ENCODE measurements at places on chromosomes 12 and 14.

- DNase-seq, result no peak
These were observed 110.7 kb downstream of the NCOR2 start for GRCh38 chr12:124456652-124457152.

- DNase-seq, result no peak
These were observed 933.8 kb downstream of the TMEM121 start for GRCh38 chr14:106459971-106460730.

DNA sequence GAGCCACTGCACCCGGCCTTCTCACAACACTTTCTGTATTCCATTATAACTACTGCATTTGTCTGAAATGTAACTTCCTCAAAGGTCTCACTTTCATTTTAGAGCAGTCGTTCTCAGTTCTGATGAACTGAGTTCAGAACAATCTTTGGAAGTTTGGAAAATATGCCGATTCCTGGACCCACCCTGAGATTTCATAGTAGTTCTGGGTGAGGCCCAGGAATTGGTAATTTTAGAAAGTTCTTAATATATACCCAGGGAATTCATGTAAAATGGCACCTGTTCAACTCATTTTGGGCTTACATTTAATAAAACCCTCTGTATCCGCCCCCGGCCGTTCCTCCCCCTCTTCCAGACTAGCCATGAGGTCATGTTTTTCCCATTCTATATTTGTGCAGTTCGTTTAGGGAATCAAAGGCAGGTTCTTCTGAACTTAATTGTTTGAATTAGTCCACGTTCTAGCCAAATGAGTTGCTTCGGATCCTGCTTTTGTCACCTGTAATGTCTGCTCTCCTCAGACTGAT, 5.9 kb downstream of the GSG1 start:
- DNase-seq, result no peak

- no peak for DNase-seq
These were observed 217.0 kb upstream of the FOXN3 start for GRCh38 chr14:89634037-89634436.

- DNase-seq, result no peak
These were observed 38.7 kb downstream of the GLT8D2 start for GRCh38 chr12:104011253-104011652.

DNA sequence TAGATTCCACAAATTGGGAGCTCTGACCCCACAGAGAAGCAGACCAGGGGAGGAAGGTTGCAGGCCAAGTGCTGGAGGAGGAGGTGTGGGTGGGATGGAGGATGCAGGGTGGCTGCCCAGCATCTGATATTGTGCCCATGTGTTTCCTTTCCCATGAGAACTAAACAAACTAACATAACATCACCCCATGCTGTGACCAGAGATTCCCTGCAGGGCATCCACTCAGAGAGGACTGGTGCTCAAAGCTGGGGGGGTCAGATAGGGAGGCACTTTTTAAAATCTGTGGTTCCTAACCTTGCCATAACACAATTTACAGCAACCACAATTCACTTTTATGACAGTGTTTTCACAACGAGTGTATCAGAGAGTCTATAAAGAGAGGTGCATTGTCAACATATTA, 1277.6 kb downstream of the AACS start:
- no peak for DNase-seq

DNA sequence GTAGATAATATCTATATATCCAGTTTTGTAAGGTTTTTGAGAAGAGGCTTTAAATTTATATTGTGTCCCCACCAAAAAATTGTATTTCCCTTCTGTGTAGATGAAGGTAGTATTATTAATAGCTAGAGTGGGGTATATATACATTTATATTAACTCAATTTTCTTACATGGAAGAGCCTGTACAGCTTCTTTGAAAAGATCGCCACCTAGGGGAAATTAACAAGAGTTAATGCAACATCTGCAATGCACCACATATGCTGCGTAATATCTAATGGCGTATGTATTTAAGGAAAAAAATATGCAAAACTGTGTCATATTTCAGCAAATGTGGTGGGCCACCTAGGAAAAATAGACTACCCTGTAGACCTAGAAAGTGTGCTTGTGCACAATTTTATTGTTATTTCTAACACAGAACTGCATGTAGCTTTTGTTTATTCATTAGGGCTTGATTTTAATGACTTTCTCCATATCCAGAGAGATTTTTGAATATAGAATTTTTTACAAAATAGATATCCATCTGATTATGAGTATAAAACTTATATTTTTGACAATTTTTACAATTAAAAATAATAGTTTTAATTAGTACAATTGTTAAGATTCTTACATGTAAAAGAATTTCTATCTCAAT, 14.0 kb downstream of the CCER1 start:
- DNase-seq, result no peak

GRCh38 chr12:108098374-108098773, 30.7 kb upstream of the WSCD2 start:
- no peak for DNase-seq

DNA sequence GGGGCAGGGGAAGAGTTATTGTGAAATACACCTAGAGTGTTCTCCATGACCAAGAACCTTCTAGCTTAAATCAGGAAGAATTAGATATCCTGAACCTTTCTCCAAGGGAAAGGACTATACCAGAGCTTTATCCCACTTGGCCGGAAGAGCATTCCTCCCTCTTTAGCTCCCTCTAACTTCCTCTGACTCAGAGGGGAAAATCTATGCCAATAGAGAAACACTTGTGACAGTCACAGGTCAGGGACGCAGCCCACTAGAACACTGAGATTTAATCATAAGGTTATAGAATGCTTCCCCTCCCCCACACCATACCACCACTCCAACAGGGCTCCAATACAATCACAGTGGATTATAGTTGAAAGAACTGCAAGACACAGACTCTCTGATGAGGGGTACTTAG, 55.4 kb upstream of the RFX4 start:
- peak; percentile 61 for DNase-seq

DNA sequence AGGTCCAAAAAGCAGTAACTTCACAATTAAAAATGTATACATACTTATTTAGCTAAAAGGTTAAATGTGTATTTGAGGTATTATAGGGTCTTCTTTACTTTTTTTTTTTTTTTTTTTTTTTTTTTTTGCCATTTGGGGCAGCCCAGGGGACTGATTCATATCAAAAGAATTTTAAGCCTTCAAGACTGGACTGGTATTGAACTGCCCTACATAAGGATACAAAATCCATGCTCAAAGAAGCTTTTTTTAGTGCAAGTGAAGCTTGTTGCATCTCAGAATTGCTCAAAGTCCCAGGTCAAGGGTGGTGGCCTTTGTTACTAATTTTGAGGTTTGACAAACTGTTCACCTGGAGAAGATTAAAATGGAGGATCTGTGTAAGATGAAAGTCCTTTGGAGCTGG, 124.0 kb downstream of the APAF1 start:
- no peak for DNase-seq

- no peak for DNase-seq
These were observed 66.4 kb downstream of the PAWR start for GRCh38 chr12:79624378-79624777.

GRCh38 chr14:104146651-104147345, 8.4 kb downstream of the KIF26A start:
- DNase-seq, result no peak

- DNase-seq, result no peak
These were observed 109.3 kb upstream of the ETV6 start for GRCh38 chr12:11540156-11540555.

- no peak for DNase-seq
These were observed 37.3 kb upstream of the TRHDE start for GRCh38 chr12:72234886-72235285.

DNA sequence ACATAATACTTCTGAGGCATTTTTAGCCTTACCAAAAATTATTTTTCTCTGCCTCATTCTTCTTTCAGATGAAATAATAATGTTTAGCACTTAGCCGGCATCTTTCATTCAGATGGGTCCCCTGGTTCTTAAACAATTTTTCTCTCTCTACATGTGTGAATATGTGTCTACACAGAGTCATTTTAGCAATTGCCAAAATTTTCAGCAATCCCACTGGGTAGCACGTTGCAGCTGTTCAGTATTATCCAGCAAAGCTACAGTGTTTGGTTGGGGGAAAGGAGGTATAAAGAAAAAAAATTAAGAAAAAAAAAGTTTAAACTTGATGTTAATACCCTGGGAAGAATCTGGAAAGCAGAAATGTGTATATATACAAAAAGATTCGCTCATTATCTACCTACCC, 160.5 kb upstream of the TRHDE start:
- no peak for DNase-seq

- no peak for DNase-seq
These were observed 52.9 kb upstream of the SLC35F4 start for GRCh38 chr14:57918791-57919190.

DNA sequence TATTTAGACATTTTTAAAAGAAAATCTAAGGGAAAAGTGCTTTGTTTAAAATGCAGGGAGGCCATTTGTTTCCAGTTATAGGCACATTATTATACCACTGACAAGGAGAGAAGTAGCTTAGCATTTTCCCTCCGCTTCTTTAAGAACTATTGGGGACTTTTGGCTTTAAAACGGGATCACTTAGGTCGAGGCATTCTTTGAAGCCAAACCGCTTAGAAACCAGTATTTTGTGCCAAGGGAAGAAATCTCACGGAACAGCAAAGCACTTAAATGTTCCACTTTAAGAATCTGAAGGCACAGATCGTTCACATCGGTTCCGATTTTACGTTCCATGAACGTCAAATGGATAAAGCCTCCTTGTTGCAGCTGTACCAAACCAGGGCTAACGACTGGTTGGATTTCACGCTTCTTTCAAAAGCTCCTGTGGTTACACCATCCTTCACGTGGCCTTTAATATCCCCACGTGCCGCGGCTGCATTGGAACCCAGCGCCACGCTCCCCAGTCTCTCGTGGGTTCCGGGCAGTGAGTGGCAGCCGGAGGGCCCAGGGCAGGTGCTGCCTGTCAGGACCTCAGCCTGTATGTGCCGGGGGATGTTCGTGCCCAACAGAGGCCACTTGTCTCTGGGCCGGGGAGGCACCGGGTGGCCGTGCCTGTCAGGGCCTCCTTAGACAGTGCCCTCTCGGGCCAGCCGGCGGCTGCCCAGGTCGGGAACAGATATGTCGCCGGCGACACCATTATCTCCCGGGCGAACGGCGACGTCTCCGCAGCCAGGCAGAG, 195.4 kb downstream of the KIF26A start:
- no peak for DNase-seq

- DNase-seq, result no peak
These were observed 4.4 kb upstream of the B4GALNT1 start for GRCh38 chr12:57637364-57637763.

- DNase-seq, result peak; percentile 54
These were observed 31.9 kb downstream of the FOS start for GRCh38 chr14:75310295-75311111.

DNA sequence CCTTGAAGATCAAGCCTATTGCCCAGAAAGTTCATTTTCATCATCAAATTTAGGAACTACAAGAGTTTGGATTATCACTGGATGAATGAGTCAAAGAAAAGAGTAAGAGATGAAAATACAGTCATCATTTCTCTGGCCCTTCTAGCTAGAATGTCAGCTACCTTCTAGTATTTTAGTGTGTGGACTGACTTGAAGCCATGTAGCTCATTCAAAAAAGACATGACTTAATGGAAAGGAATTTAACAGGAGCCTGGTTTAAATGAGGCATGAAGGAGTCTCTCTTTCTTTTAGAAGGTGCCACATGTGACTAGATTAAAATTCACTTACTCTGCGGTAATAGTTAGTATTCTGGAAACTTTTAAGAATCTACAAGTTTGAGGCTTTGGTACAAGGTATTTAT, 7.1 kb downstream of the PTHLH start:
- no peak for DNase-seq

- DNase-seq, result no peak
These were observed 54.5 kb downstream of the PDZRN4 start for GRCh38 chr12:41242603-41243002.

DNA sequence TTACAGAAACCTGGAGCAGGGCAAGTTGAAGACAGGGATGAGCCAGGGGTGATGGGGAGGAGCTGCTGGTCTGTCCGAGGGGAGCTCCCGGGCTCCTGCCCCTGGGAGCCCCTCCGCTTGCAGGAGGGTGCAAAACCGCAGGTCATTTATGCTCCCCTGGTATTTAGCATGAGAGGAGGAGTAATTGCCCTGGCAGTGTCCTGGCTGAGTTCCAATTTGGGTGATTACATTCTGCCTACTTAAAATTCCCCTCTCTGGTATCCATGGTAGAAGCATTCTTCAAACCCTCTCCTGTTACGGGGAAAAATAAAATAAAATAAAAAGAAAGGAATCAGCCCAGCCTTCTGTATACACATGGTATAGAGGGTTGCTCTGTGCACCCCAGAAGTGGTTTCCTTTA, 61.7 kb upstream of the VRK1 start:
- no peak for DNase-seq

DNA sequence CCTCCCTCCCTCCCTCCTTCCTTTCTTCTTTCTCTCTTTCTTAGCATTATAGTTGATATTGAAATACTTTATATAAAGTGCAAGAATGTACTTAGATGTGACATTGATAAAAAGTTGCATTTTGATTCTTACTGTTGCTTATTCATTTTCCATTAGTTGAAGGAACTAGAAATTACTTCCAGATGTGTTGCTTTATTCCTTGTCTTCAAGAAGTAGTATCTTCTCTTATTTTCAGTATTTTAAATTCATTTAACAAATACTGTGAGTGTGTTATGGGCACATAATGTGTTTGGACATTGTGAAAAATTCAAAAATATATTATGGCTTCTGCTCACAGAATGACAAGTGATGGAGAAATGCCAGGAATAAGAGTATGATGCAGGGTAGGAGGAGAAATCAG, 45.6 kb downstream of the TRMT5 start:
- no peak for DNase-seq

- DNase-seq, result no peak
These were observed 184.3 kb downstream of the CCDC91 start for GRCh38 chr12:28374556-28374955.

DNA sequence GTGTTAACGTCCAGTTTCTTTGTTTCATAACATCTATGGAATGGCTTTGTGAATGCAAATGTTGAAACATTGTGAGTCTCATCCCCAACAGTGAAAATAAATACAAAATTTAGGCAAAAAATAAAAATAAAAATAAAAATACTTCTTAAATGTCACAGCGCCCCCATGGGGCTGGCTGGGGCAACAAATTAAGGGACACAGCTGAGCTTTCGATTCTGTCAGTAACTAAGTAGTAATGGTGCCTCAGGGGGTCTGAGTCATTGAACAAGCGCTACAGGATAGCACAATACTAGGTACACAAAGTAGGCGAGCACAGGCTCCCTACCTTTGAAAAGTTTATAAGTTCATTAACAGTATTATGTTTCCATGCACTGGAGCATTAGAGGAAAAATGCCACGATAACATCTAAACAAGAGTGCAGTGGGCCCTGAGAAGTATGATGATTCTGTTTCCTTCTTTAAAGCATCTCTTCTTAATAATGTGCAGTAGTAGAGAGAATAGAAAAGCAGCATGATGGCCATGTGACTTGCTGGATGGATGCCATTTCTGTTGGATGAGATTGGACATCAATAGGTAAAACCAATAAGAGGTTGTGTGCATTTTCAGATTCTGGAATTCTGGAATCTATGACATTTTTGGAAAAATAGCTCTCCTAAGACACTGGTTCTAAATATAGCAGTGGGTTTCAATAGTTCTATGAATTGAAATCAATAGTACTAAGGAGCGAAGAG, 667.2 kb downstream of the DIO2 start:
- DNase-seq, result peak; percentile 37

GRCh38 chr12:95859344-95859816, 628 bp downstream of the SNRPF start:
- no peak for DNase-seq

Measured in foreskin melanocyte (primary cell).